ENCODE measurements at places on chromosomes 12 and 14.
A peak's percentile ranks its signal among the peaks of the same experiment; 100 is the strongest.

- H3K36me3 ChIP-seq = no peaks in the 10 kb centered on the region
- H3K4me1 ChIP-seq = no peaks in the 10 kb centered on the region
- no peak overlapping the region for H3K27ac ChIP-seq
- no peaks in the 10 kb centered on the region for H3K27me3 ChIP-seq
- no peak for DNase-seq
Measured at GRCh38 chr12:73361864-73362230, 1089.7 kb downstream of the TRHDE start.

DNA sequence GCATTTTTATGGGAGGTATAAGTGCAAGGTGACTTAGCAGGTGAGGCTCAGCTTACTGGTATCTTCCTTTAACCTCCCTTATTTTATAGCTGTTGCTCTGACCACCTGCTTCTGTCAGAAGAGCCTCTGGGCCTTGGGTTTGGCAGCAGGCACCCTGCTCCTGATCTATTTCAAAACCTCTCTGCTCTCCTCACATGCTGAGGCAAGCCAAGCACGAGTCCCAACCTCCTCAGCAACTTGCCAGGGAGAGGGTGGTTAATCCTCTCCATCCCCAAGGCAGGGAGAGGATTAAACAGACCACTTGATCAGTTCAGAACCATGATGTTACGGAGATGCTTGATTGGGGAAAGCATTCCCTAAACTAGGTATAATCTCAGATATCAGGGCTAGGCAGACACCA lies 5.4 kb downstream of the PLEKHH1 start:
- H3K4me1 ChIP-seq = no peaks in the 10 kb centered on the region
- no peaks in the 10 kb centered on the region for H3K36me3 ChIP-seq
- DNase-seq = no peak
- peaks cover 7% of the 10 kb centered on the region for H3K27me3 ChIP-seq
- no peak overlapping the region for H3K27ac ChIP-seq

DNA sequence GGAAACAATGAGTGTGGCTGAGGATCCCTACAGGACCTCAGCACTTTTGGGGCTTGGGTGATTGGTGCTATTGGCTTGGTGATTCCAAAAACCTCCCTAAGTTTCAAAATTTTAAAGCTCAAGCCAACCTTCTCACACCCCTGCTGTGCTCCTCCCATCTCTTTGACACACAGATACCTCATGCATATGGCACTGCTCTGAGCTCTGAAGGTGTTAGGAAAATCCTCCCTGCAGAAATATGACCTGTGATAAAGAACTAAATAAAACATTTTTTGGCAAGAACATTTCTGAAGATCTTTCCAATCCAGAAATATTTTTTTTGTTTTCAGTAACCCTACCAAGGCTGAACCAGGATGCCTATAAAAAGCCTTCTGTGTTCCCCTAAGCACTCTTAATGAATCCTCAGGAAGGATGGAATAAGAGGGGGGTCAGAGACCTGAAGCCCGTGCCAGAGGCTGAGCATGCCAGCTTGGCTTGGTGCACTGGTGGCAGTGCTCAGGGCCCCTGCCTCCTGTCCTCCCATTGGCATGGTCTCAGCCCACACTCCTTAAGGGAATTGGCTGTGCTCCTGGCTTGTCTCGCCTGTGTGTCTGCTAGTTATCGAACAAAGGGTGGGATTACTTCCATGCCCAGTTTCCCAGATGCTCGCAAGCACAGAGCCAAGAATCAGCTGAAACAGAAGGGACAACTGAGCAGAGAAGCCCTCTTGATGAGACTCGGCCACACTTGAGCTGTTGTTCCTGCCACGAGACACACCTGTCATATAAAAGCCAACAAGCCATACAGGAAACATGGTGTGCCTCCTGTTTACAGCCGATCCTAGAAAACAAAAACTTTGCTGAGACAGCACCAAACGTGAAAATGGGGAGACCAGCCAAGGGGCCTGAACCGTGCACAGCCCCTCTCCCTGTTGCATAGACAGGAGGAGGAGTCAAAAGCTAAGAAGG lies 132.7 kb upstream of the EEA1 start:
- no peaks in the 10 kb centered on the region for H3K36me3 ChIP-seq
- peaks cover 3% of the 10 kb centered on the region for H3K27me3 ChIP-seq
- H3K4me3 ChIP-seq = no peak overlapping the region

- H3K27ac ChIP-seq = peak overlapping the region; percentile 70
- peaks cover 4% of the 10 kb centered on the region for H3K4me1 ChIP-seq
- peak; percentile 90 for DNase-seq
Measured at GRCh38 chr12:32051511-32052211, 55.0 kb upstream of the BICD1 start.

DNA sequence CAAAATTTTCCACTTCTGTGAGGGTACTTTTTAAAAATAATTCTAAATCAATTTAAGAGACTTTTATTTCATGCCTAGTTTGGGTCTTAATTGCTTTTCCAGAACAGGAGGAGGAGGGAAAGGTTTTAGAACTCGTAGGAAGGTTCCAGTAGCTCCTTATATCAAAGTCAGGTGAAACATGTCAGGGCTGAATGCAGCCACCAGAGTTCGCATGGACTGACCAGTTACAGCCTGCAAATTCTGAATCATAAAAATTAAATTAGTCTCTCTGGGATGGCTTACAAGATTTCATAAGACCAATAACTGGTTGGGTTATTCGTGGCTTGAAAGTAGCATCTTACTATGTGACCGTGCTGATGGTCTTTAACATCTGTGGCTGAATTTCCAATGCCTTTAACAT lies 397 bp downstream of the BDKRB1 start:
- H3K4me3 ChIP-seq = no peak overlapping the region
- DNase-seq = no peak
- peaks cover 21% of the 10 kb centered on the region for H3K4me1 ChIP-seq
- peaks cover 5% of the 10 kb centered on the region for H3K27me3 ChIP-seq

GRCh38 chr12:127494961-127495915 lies 771.7 kb upstream of the TMEM132C start:
- no peak overlapping the region for H3K4me3 ChIP-seq
- no peaks in the 10 kb centered on the region for H3K4me1 ChIP-seq
- no peak for DNase-seq
- H3K27ac ChIP-seq = no peak overlapping the region

DNA sequence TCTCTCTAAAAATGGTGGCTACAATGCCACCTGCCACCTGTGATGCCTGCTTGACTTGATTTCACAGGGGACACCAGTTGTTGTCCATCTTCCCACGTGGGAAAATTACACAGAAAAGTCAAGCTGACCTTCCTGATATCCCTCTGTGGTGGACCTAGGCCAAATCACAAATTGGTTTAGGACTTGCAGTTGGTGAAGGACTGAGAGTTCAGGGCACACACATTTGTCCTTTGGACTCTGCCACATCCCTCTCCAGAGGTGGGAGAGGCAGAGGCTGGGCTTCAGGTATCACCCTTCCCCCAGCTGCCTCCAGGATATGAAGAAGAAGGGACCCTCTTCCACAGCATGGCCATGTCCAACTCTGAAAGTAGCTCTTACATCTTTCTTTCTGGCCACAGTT lies 55.6 kb upstream of the NOS1 start:
- no peaks in the 10 kb centered on the region for H3K36me3 ChIP-seq
- H3K4me3 ChIP-seq = no peak overlapping the region
- H3K27me3 ChIP-seq = no peaks in the 10 kb centered on the region
- H3K27ac ChIP-seq = no peak overlapping the region
- DNase-seq = no peak
- H3K4me1 ChIP-seq = no peaks in the 10 kb centered on the region

- H3K4me3 ChIP-seq = no peak overlapping the region
- H3K36me3 ChIP-seq = no peaks in the 10 kb centered on the region
- H3K27ac ChIP-seq = no peak overlapping the region
- H3K4me1 ChIP-seq = peaks cover 23% of the 10 kb centered on the region
- no peak for DNase-seq
Measured at GRCh38 chr12:80183939-80184338, 84.6 kb downstream of the OTOGL start.

DNA sequence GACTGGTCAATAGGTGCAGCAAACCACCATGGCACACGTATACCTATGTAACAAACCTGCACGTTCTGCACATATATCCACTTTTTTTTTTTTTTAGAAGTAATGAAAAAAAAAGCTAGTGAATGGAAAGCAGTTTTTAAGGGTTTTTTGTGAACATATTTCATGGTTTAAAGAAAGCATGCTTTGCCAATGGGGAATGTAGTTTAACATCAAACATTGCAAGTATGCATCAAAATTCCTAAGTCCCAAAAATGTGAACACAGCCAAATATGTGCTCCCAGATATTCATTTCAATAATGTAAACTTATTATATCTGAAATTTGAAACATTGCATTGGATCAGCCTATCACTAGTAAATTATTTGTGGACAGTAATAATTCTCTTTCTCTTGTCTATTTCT lies 710.4 kb upstream of the FLRT2 start:
- no peaks in the 10 kb centered on the region for H3K27me3 ChIP-seq
- H3K27ac ChIP-seq = no peak overlapping the region
- H3K4me3 ChIP-seq = no peak overlapping the region
- no peaks in the 10 kb centered on the region for H3K36me3 ChIP-seq
- no peaks in the 10 kb centered on the region for H3K4me1 ChIP-seq
- no peak for DNase-seq
